Activated naive CD8-positive, alpha-beta T cell treated with anti-CD3 and anti-CD28 coated beads, Interleukin-2, amount 10 ng/mL, durations not matched to agents 7 days and 5 days (primary cell): ENCODE measurements at places on chromosomes 5 and 9. TPM values are rescaled to one million over a fixed set of nuclear protein-coding genes. Genes with fewer than 3 reads are reported as not detected.

GRCh38 chr5:101932599-101932998 is 363.5 kb downstream of the SLCO4C1 start:
- H3K27me3 ChIP-seq = no peaks in the 10 kb centered on the region
- no peaks in the 10 kb centered on the region for H3K4me1 ChIP-seq
- no peak overlapping the region for H3K27ac ChIP-seq
- no peak overlapping the region for H3K4me3 ChIP-seq
- no peak for DNase-seq

CBY3 gene
- total RNA-seq = 0.40 TPM

GRCh38 chr5:81750308-81751008 is 439 bp downstream of the SSBP2 start:
- peaks cover 3% of the 10 kb centered on the region for H3K36me3 ChIP-seq
- peak overlapping the region; percentile 92 for H3K4me3 ChIP-seq
- DNase-seq = peak; percentile 71
- H3K4me1 ChIP-seq = peaks cover 24% of the 10 kb centered on the region

IFT74 gene
- total RNA-seq = 9.2 TPM

FGF10 gene
- total RNA-seq = not detected

MYO10 gene
- not detected for total RNA-seq

BARHL1 gene
- total RNA-seq = not detected

GRCh38 chr5:135995976-135996375 is 32.8 kb upstream of the TGFBI start:
- peaks cover 7% of the 10 kb centered on the region for H3K27me3 ChIP-seq
- no peak overlapping the region for H3K27ac ChIP-seq
- no peaks in the 10 kb centered on the region for H3K4me1 ChIP-seq
- no peak for DNase-seq
- no peaks in the 10 kb centered on the region for H3K36me3 ChIP-seq
- no peak overlapping the region for H3K4me3 ChIP-seq

DNA sequence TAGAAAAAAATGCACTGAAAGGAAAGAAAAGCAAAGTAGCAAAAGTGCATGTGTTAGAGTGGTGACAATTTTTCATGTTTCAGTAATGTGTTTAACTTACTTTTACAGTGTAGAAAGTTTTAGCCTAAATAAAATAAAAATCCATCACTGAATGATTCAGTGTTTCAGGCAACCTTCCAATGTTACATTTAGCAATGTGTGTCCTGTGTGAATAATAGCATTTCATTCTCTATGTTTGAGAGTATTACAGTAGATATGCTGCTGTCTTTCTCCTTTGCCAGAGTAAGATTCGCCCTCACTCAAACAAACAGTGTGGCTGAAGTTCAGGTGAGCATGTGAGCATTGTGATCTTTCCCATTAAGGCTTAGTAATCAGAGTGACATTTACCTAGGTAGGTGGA is 171.1 kb downstream of the TARS1 start:
- H3K36me3 ChIP-seq = no peaks in the 10 kb centered on the region
- no peak for DNase-seq
- H3K27ac ChIP-seq = no peak overlapping the region
- H3K4me1 ChIP-seq = no peaks in the 10 kb centered on the region
- no peak overlapping the region for H3K4me3 ChIP-seq

PRSS3 gene
- not detected for total RNA-seq

DNA sequence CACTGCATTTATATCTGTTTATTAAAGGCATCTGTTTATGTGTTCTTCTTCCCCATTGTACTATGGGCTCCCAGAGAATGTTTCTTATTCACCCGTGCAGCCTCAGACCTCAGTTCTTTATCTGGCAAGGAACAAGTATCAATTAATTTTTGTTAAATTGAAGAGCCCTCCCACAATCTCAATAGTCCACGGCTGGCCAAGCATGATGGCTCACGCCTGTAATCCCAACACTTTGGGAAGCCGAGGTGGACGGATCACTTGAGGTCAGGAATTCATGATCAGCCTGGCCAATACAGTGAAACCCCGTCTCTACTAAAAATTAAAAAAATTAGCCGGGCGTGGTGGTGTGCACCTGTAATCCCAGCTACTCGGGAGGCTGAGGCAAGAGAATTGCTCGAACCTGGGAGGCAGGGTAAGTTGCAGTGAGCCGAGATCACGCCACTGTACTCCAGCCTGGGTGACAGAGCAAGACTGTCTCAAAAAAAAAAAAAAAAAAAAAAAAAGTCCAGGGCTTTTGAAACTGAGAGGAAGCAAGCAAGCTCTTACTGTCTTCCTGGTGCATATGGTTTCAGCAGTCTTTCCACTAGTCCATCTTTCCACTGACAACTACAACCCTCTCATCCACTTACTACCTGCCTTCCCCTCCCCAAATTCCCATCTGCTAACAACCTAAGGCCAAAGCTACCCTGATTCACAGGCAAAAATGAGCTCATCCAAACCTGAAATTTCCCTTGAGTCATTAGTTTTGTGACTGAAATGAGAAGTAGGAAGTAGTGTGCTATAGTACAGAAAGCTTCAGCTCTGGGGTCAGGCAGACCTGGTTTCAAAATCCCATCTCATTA is 2.3 kb upstream of the HK3 start:
- H3K27me3 ChIP-seq = no peaks in the 10 kb centered on the region
- H3K27ac ChIP-seq = peak overlapping the region; percentile 74
- no peak for DNase-seq
- peaks cover 16% of the 10 kb centered on the region for H3K36me3 ChIP-seq
- H3K4me3 ChIP-seq = no peak overlapping the region
- H3K4me1 ChIP-seq = peaks cover 16% of the 10 kb centered on the region

PCDHB9 gene
- total RNA-seq = not detected

DNA sequence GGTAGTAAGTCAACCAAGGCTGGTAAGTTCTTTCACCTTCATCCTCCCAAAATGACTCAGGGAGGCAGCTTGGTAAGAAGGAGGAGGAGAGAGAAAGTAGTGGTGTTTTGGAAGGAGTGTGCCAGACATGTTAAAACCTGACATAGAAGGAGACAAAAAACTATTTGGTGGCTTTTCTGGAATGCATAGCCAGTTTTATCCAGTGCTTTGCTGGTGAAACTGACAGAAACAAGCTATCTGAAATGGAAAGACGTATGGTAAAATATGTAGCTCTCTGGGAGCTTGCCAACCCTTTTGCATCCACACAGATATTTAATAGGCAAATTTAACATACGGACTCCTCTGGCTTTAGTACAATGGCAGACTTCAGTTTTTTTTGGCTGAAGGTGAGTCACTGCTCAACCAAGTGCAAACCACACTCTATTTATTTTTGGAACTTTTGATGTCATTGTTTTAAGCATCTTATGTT is 45.4 kb downstream of the RAB14 start:
- no peak for DNase-seq
- peak overlapping the region; percentile 86 for H3K27ac ChIP-seq
- H3K36me3 ChIP-seq = peaks cover 52% of the 10 kb centered on the region
- H3K27me3 ChIP-seq = no peaks in the 10 kb centered on the region
- peaks cover 34% of the 10 kb centered on the region for H3K4me1 ChIP-seq
- H3K4me3 ChIP-seq = peak overlapping the region; percentile 37

AK8 gene
- total RNA-seq = not detected

SHISAL2B gene
- not detected for total RNA-seq

DNA sequence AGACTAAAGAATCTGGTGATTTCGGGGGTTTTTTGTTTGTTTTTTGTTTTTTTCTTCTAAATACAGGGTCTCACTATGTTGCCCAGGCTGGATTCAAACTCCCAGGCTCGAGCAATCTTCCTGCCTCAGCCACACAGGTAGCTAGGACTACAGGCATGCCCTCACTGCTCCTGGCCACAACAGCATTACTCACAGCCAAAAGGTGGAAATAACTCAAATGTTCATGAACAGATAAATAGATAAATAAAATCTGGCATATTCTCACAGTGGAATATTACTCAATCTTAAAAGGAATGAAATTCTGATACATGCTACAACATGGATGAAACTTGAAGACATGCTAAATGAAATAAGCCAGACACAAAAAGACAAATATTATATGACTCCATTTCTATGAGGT is 19.8 kb upstream of the RAD23B start:
- no peak overlapping the region for H3K4me3 ChIP-seq
- no peaks in the 10 kb centered on the region for H3K36me3 ChIP-seq
- peaks cover 3% of the 10 kb centered on the region for H3K4me1 ChIP-seq

ASPN gene
- not detected for total RNA-seq

DNA sequence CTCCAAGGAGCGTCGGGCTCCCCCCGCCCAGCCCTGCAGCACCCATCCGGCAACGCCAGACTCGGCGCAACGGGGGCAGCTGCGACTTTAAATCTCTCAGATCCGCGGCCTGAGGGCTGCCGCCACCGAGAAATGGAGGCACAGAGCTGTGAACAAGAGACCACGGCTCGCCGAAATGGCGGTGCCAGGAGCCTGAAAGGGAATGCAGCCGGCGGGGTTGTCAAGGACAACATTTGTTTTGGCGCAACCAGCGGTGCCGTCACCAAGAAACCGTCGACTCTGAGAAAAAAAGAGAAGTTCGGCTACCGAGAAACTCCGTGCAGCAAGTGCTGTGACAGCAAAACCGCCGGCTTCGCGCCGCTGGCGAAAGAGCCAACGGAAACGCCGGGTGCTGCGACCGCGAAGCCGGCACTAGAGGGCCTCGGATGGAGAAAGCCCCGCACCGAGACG is 2.1 kb upstream of the ANXA2R start:
- peak; percentile 88 for DNase-seq
- H3K27me3 ChIP-seq = no peaks in the 10 kb centered on the region
- peaks cover 30% of the 10 kb centered on the region for H3K4me1 ChIP-seq
- H3K4me3 ChIP-seq = peak overlapping the region; percentile 93
- H3K27ac ChIP-seq = peak overlapping the region; percentile 99

DNA sequence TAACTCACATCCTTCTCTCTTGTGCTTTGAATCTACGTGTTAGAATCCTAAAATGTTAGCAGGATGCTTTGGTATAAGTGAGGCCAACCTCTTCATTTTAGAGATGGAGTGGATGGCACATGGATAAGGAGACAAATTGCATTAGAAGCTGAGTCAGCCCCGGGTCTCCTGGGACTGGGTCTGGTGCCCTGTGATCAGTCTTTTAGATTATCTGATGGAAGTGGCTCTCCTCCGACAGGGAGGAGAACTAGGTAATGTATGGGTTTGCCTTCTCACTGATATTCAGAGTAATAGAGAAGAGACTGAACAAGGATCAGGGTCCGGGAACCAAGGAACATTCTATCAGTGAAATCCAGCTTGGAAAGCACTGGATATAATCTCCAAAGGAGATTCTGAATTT is 74.9 kb upstream of the TNFSF8 start:
- peaks cover 17% of the 10 kb centered on the region for H3K36me3 ChIP-seq
- DNase-seq = no peak
- no peak overlapping the region for H3K27ac ChIP-seq
- H3K4me3 ChIP-seq = no peak overlapping the region
- H3K4me1 ChIP-seq = peaks cover 41% of the 10 kb centered on the region

GRCh38 chr9:35568196-35568595 is 36.9 kb upstream of the TESK1 start:
- no peak overlapping the region for H3K4me3 ChIP-seq
- no peak overlapping the region for H3K27ac ChIP-seq
- H3K4me1 ChIP-seq = peaks cover 32% of the 10 kb centered on the region
- no peaks in the 10 kb centered on the region for H3K27me3 ChIP-seq
- H3K36me3 ChIP-seq = peaks cover 9% of the 10 kb centered on the region

- H3K27ac ChIP-seq = no peak overlapping the region
- no peak overlapping the region for H3K4me3 ChIP-seq
- H3K4me1 ChIP-seq = peaks cover 9% of the 10 kb centered on the region
Measured at GRCh38 chr9:134057307-134057657, 10.5 kb downstream of the BRD3 start.

WDR38 gene
- total RNA-seq = not detected

- H3K4me3 ChIP-seq = no peak overlapping the region
- DNase-seq = no peak
- no peaks in the 10 kb centered on the region for H3K27me3 ChIP-seq
Measured at GRCh38 chr9:111974092-111974681, 77.6 kb downstream of the UGCG start.

DNA sequence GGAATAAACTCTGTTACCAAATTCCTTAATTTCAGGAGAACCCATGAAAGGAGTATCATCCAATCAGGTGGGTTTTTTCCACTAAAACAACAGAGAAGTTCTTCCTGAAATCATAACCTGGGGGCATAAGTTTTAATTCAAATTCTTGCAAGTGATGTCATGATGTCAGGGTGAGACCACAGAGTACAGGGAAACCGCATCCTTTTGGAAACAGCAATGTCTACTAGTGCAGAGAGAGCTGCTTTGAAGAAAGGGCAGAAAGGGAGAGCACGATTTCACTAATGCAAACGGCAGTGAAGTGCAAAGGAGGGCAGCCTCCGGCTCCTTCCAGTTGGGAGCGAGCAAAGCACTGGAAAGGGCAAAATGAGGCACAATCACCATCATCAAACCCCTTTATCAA is 20.6 kb upstream of the CMBL start:
- peaks cover 6% of the 10 kb centered on the region for H3K4me1 ChIP-seq
- no peak overlapping the region for H3K27ac ChIP-seq
- no peaks in the 10 kb centered on the region for H3K36me3 ChIP-seq
- peaks cover 42% of the 10 kb centered on the region for H3K27me3 ChIP-seq
- no peak overlapping the region for H3K4me3 ChIP-seq

- no peaks in the 10 kb centered on the region for H3K27me3 ChIP-seq
- no peak overlapping the region for H3K4me3 ChIP-seq
- no peaks in the 10 kb centered on the region for H3K36me3 ChIP-seq
- H3K27ac ChIP-seq = no peak overlapping the region
- H3K4me1 ChIP-seq = no peaks in the 10 kb centered on the region
Measured at GRCh38 chr9:10705383-10705782, 92.6 kb upstream of the PTPRD start.

DNA sequence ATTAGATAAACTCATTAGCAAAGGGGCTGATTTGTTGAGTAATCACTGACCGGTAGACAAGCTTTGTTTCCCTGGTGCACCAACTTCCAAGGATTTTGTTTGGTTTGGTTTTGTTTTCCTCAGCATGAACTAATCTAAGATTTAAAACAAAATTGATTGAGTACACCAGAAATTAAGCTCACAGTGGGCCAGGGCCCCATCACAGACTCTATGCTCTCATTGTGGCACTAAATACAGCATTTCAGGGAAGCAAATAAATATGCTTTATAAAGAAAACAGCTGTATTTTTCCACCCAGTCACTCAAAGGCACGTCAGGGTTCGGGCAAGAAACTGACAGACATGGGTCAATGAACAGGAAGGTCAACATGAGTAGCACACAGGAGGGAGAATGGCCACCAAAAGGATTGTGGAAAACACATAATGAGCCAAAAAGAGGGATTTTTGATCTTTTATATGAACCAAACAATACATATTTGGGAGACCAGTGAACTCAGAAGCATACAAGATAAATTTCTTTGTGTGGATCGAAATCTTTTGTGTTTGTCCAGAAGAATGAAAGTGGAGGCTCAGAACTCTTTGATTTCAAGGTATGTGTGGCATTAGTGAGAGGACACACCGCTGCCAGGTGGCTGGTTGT is 8.8 kb downstream of the CFAP77 start:
- no peak overlapping the region for H3K27ac ChIP-seq
- no peaks in the 10 kb centered on the region for H3K4me1 ChIP-seq
- no peak overlapping the region for H3K4me3 ChIP-seq
- no peaks in the 10 kb centered on the region for H3K36me3 ChIP-seq
- H3K27me3 ChIP-seq = peaks cover 65% of the 10 kb centered on the region
